ENCODE measurements at places on chromosomes 16 and 17. TPM values are rescaled to one million over a fixed set of nuclear protein-coding genes. Genes with fewer than 3 reads are reported as not detected.
A peak's percentile ranks its signal among the peaks of the same experiment; 100 is the strongest.

PPM1E gene
- total RNA-seq: 18.8 TPM

ANKRD40CL gene
- not detected for total RNA-seq

DNA sequence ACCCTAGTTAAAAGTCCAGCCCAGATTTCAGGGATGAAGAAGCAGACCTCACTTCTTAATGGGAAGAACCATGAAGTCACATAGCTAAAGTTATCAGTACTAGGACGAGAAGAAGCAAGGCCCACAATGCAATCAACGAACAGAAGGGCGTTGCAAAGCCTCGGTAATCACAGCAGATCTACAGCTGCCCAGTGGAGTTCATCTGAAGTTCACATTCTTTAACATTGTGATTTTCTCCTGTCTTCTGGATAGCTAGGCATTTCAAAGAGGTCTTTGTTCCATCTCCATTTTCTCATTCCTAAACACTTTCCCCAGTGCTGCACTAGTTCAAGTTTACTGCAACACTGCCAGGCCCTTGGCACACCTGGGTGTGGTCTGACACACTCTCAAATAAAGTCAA lies 226.7 kb upstream of the N4BP1 start:
- no peak for DNase-seq

DNA sequence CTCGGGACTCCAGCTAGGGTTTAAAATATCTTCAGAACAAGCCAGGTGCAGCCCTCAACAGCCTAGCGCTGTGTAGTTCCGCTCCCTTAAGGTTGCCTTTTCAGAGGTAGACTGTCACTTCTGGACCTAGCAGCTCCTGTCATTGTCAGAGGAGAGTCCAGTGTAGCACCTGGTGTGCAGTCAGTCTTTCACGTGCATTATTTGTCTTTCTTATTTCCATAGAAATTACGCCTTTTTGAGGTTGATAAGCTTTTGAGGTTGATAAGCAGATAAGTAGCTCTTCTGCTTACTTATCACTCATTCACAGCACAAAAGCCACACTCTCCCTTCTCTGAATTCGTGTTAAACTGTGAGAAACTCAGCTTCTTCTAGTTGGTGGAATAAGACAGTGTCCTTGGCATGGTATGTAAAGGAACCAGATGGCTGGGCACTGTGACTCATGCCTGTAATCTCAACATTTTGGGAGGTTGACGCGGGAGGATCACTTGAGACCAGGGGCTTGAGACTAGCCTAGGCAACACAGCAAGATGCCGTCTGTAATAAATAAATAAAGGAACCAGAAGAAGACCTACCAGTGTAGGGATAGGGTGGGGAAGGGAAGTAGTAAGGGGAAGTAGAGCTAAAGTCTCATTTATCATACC lies 10.2 kb downstream of the EEF2K start:
- no peak for DNase-seq

DNA sequence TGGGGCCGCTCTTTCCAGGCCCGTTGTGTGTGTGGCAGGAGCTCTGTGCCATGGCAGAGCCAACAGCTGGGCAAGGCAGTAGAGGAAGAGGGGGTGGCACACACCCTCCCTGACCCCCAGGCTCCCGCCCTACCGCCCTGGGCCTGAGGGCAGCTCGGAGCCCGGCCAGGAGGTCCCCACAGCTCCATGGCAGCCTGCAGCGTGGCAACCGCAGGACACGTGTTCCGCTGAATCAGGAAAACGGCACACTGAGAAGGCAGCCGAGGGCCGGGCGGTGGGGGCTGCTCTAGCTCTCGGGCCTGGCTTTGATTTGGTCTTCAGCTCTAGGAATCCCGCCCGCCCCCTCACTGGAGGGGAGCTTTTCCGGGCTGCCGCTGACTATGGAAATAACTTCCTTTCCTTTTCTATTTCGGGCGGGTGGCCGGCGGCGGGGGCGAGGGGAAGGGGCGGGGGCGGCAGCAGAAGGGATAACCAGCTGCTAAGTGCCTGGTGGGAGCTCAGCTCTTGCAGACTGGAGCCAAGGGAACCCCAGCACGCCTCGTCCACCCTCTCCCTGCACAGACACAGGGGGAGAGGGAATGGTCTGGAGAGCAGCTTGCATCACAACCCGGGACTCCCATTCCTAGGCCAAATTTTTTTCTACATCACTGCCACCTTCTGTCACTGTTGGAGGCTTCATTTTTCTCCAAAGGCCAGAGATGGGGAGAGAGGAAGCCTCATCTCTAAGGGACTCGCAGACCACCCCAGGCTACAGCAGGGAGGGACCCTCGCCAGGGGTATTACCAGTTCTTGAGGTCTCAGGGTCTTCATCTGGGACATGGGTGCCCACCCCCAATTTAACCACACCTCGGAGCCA lies 24.8 kb upstream of the MRPS23 start:
- peak; percentile 88 for DNase-seq

All from neural progenitor cell (in vitro differentiated cells).